Endothelial cell (in vitro differentiated cells): ENCODE measurements at places on chromosomes 4 and X. TPM values are rescaled to one million over a fixed set of nuclear protein-coding genes. Genes with fewer than 3 reads are reported as not detected.

ANXA3 gene
- 30.4 TPM for total RNA-seq

SH3BP2 gene
- 150 TPM for total RNA-seq

ARMCX2 gene
- 147 TPM for total RNA-seq

CSAG1 gene
- 5.1 TPM for total RNA-seq

CITED1 gene
- 3.2 TPM for total RNA-seq

APELA gene
- 0.85 TPM for total RNA-seq

LDB2 gene
- total RNA-seq, result 268 TPM

MMGT1 gene
- total RNA-seq, result 18.2 TPM

SERPINA7 gene
- not detected for total RNA-seq

LRCH2 gene
- 3.7 TPM for total RNA-seq

DOK7 gene
- total RNA-seq, result 0.69 TPM

NWD2 gene
- not detected for total RNA-seq

MAGEB1 gene
- not detected for total RNA-seq

CT45A5 gene
- not detected for total RNA-seq

MTHFD2L gene
- total RNA-seq, result 13.6 TPM

GLOD5 gene
- total RNA-seq, result not detected

ADH1A gene
- not detected for total RNA-seq

SLC7A11 gene
- 5.1 TPM for total RNA-seq

PARM1 gene
- 0.18 TPM for total RNA-seq

ARSJ gene
- total RNA-seq, result 11.2 TPM

SAGE1 gene
- 0.15 TPM for total RNA-seq

PPP1R2C gene
- not detected for total RNA-seq

SPIN2A gene
- 1.6 TPM for total RNA-seq

SEPTIN6 gene
- total RNA-seq, result 19.8 TPM

USP17L11 gene
- total RNA-seq, result not detected

STOX2 gene
- 4.8 TPM for total RNA-seq

PAGE5 gene
- total RNA-seq, result not detected

UVSSA gene
- 22.1 TPM for total RNA-seq

RAB39B gene
- 1.3 TPM for total RNA-seq

FREM3 gene
- total RNA-seq, result 0.56 TPM

ADH7 gene
- not detected for total RNA-seq

FAM241A gene
- total RNA-seq, result 15.6 TPM

CXCL6 gene
- total RNA-seq, result 0.15 TPM

DCLK2 gene
- total RNA-seq, result 7.8 TPM

SSX2B gene
- not detected for total RNA-seq

CENPI gene
- total RNA-seq, result 10.3 TPM

ZNF718 gene
- total RNA-seq, result 14.0 TPM

CPZ gene
- 0.90 TPM for total RNA-seq

FRG2 gene
- not detected for total RNA-seq

ITIH6 gene
- total RNA-seq, result 0.13 TPM

GYPE gene
- total RNA-seq, result 0.41 TPM

PPEF2 gene
- not detected for total RNA-seq

SMARCA1 gene
- 61.1 TPM for total RNA-seq

COL4A6 gene
- 10.5 TPM for total RNA-seq

ZDHHC15 gene
- 3.7 TPM for total RNA-seq

VEGFC gene
- 0.92 TPM for total RNA-seq

ANK2 gene
- 47.2 TPM for total RNA-seq
